ENCODE measurements at places on chromosomes 2 and 18.
A peak's percentile ranks its signal among the peaks of the same experiment; 100 is the strongest.

GRCh38 chr2:3299130-3299529 is 78.5 kb downstream of the EIPR1 start:
- DNase-seq, result no peak

GRCh38 chr2:54020793-54021414 is 50.1 kb upstream of the PSME4 start:
- no peak for DNase-seq

GRCh38 chr2:66555091-66555490 is 120.2 kb downstream of the MEIS1 start:
- no peak for DNase-seq

- DNase-seq, result no peak
Observed at GRCh38 chr2:86201671-86202335, 2.5 kb downstream of the MRPL35 start.

DNA sequence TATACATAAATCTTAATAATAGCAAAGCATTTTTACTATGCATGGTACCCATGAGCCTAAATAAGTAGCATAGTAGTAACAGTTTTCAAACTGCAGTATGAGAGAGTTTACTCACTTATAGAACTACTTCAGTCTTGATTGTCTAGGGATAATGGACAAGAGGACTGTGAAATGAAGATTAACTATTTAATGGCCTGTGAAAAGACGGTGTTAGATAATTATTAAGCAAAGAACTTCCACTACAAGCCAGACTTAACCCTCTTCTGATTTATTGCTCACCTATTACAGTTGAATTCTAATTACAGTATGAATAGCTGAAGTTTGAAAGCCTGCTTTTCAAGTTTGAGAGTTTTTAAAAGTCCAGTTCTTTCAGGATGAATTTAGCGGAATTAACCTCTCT is 18.9 kb downstream of the PIK3C3 start:
- DNase-seq, result no peak

DNA sequence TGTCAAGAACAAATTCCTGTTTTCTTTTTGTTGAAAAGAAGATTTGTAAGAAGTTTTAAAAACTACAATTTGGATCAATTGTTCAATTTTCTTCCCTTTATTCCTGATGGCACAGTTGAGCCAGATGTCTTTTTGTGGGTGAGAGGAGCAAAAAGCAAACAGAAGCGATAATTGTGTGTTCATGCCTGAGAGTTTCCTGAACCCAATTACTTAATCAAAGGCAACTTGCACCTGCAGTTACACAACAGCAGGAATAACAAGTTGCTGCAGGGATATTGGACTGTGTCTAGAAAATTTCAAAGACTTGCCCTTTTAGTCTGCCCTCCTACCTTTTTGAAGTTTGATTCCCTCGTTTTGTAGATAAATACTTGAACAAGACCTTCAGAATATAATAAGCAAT is 383.6 kb downstream of the DSEL start:
- DNase-seq, result no peak

- no peak for DNase-seq
Observed at GRCh38 chr2:47405757-47406156, 2.8 kb downstream of the MSH2 start.

GRCh38 chr2:1696472-1696871 is 47.8 kb downstream of the PXDN start:
- DNase-seq, result no peak

DNA sequence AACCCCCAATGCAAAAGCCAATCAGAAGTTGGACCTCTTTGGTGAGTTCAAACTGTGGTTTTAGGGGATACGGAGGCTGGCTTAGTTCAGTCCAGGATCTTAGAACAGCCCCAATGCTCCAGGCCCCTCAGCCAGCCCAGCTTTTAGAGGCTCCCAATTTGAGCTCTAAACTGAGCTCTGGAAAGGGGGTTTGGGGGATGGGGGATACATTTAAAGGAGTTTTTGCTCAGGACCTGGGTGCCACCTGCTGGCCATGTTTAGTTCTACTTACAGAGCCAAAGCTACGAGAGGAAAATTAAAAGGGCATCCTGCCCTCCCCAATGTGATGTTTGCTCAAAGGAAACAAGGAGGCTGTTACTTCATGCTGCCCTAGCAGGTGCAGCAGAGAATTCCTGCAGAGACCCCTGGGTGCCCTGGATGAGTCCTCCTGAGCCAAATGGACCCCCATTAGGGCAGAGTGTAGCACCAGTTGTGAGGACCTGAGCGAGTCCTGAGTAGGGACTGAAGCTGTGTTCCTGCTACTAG is 15.9 kb upstream of the TMEM214 start:
- DNase-seq, result peak; percentile 26

DNA sequence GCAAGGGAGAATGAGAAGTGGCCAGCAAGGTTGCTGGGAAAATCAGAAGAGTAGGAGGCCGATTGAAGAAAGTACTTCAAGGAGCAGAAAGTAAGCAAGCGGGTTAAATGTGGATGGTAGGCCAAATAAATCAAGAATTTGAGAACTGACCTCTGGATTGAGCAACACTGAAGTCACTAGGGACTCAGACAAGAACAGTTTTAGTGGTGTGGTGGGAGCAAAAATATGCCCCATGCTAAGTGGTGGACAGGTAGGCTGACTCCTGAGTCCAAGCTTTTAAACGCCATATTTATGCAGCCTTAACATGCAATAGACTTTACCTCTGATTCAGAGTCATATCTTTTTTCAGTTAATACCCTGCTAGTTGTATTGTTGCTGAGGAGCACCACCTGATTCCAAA is 4.5 kb downstream of the TRABD2A start:
- no peak for DNase-seq

DNA sequence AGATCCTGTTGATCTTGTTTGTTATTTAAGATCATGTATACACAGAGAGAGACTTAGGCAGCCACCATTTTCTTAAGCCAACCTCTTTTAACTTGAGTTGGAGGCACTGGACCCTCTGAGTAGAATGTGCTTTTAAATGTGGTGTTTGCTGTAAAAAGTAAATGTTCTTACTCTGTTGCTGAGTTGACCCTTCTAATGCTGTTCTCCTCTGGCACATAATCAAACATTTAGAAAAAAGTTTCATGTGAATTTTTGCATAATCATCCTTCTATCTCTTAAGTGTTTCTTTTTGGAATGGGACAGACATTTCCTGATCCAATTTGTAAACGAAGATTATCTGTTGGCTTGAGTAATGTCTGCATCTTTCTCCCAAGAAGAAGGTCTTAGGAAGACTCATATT is 255.1 kb upstream of the ETAA1 start:
- no peak for DNase-seq

GRCh38 chr18:40532046-40532445 is 1423.0 kb upstream of the PIK3C3 start:
- DNase-seq, result no peak

- no peak for DNase-seq
Observed at GRCh38 chr18:3688690-3689089, 238.7 kb downstream of the TGIF1 start.

DNA sequence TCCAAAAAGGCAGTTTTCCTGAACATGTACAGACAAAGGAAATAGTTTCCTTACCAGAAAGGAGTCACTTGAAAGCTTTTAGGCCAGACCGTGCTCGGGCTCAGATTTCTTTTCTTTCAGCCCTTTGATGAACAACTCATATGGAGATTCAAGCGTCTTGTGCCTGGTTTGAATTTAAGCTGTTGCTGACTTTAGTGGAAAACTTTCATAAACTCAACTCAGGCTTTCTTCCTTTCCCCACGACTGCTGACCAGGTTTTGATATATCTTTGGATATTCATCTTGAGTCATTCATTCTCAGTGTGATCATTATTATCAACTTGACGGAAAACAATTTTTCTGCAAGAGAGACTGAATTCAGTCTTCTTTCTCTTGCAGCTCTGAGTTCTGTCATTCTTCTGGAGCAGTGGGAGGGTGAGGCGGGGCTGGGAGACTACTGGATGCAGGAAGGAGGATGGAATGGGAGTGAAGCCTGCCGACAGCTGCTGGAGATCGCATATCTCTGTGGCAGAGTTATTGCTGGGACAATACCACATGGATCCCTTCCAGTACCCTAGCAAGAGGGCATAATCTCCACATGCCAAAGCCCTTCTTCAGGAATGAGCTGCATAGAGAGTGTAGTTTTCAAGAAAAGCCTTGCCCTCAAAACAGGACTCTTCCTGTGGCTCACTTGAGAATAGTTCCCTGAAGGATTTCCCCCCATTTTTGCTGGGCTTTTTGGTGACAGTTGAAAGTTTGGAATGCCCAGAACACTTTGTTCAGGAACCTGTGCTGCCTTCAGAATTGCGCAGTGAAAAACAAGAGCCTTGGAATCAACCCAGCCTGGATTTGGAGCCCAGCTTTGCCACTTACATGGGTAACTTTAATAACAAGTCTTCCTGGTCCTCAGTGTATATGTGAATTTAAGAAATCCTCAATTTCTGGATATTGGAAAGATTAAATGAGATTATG is 364.4 kb downstream of the ZNF521 start:
- DNase-seq, result no peak

DNA sequence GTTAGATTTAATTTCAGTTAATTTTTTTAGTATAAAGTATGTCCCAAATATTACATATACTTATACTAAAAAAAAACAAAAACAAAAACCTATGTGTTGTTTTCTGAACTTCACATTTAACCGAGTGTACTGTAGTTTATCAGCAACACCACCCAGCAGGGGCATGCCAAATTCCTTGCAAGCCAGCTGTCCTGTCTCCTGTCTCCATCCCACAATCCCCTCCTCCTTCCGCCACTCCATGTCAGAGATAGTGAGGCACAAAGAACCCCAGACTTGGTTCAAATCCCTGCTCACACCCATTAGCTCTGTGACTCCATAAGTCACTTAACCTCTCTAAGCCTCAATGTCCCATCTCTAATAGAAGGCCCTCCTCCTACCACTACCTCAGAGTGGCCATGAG is 9.4 kb downstream of the CHST10 start:
- no peak for DNase-seq

- DNase-seq, result no peak
Observed at GRCh38 chr18:54679318-54680149, 88.5 kb downstream of the DYNAP start.

GRCh38 chr2:19369341-19369955 is 11.0 kb upstream of the OSR1 start:
- DNase-seq, result no peak

DNA sequence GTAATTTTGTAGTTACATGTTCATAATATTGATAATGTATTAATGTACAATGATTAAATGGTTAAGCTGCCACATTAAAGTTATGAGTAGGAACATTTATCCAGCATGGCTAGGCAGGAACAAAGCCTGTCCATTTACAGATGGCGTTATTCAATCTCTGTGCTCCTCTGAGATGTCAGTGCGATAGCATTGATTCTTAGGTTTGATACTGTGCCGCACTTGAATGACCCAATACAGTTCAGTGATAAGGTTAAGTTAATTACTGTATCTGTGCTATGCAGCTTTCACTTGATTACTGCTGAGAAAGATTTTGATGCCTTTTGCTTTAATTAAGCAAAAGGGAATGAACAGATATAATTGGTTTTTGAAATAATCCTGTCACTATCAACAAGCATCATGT is 111.8 kb downstream of the ZNF407 start:
- DNase-seq, result no peak

- no peak for DNase-seq
Observed at GRCh38 chr2:138113871-138114525, 149.7 kb downstream of the HNMT start.

- DNase-seq, result no peak
Observed at GRCh38 chr2:136081582-136082210, 36.3 kb downstream of the CXCR4 start.

DNA sequence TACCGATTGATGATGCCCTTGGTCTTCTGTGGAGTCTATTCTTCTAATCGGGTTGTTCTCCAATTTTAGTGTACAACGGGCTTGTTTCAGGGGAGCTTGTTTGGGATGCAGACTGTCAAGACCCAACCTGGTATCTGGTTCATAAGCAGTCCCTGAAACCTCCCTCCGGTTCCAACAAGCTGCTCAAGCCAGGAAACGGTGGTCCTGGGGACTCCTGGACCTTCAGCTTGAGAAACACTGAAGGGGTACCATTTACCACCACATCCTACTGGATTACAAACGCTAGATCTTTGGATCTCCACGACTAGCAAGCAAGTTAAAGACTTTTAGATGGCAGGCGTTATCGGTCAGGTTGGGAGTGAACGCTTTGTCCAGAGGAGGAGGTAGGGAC is 2.0 kb downstream of the BCL2 start:
- DNase-seq, result no peak

DNA sequence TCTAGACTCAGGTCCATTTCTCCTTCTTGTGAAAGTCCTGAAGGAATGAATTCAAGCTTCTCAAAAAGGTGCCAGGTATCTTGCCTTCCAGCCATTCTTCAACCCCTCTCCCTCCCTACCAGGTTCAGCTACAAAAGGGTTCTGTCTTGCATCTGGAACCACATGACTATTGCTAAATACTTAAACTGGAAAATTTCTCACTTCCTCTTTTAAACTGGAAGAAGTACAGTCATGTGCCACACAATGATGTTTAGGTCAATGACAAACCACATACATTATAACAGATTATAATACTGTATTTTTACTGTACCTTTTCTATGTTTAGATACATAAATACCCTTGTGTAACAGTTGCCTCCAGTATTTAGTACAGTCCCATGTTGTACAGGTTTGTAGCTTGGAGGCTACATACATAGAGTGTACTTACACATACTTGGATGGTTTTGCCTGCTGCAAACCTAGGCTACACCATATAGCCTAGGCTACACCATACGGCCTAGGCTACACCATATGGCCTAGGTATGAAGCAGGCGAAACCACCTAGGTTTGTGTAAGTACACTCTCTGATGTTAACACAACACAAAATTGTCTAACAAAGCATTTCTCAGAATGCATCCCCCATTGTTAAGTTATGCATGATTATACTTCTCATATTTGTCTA is 142.0 kb upstream of the DNMT3A start:
- no peak for DNase-seq

DNA sequence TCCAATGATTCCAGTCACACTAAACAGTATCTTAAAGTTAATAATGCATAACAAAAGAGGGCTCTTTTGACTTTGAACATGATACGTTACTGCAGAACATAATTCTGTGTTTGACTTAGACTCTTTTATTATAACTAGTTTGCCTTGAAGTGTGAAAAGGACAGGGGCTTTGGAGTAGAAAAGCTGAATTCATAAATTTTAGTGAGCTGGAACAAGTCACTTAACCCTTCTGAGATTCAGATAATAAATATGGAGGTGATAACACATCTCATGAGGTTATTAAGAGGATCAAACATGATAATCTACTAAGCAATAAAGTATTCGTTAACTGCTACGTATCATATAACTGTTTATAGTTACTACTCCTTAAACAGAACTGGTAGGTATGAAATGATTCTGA is 44.7 kb upstream of the FLACC1 start:
- no peak for DNase-seq

DNA sequence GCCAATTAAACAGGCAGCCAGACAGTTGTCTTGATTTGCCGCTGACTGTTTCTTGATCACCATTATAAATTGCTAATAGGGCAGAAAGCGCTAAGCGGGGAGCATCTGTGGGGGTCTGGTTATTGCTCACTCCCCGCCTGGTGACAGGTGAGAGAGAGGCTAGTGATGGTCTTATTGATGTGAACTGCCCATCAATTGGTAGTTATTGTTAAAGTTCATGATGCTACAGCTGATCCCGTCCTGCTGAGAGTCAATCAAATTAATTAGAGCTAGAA is 148.5 kb downstream of the LNPK start:
- no peak for DNase-seq

GRCh38 chr2:18123577-18123976 is 245.1 kb downstream of the KCNS3 start:
- DNase-seq, result no peak

GRCh38 chr18:54607213-54608027 is 16.4 kb downstream of the DYNAP start:
- no peak for DNase-seq

- no peak for DNase-seq
Observed at GRCh38 chr18:10197097-10197496, 257.3 kb upstream of the APCDD1 start.
